ENCODE measurements at places on chromosomes 5 and 9.

DNA sequence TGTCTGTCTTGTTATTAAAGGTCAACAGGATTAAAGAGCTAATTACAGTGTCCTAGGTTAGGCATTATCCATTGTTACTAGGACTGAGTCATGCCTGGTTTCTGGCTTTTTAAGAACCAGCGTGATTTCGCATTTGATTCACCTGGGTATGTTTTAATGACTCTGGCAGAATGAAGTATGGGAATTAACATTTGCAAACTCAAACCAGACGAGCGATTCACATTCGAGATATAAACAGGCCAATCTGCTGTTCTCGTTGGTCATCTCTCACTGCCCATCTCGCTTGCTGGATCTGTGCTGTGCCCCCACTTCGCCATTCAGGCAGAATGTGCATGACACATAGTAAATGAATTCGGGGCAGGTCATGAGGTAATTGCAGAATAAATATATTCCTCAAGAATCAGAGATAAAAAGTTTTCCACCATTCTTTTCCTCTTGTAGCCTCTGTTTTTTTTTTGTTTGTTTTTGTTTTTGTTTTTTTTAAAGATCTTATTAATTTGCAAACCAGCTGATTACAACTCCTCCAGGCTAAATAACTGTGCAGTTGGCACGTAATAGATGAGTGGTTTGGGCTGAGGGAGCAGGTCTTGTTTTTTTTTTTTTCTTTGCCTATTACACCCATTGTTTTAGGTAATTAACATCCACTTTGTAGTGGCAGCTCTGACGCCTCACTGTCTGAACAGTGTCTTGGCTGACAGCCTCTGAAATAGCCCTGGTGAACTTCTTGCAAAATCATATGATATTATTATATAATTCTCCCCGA is 313.5 kb upstream of the MSX2 start:
- DNase-seq = no peak

DNA sequence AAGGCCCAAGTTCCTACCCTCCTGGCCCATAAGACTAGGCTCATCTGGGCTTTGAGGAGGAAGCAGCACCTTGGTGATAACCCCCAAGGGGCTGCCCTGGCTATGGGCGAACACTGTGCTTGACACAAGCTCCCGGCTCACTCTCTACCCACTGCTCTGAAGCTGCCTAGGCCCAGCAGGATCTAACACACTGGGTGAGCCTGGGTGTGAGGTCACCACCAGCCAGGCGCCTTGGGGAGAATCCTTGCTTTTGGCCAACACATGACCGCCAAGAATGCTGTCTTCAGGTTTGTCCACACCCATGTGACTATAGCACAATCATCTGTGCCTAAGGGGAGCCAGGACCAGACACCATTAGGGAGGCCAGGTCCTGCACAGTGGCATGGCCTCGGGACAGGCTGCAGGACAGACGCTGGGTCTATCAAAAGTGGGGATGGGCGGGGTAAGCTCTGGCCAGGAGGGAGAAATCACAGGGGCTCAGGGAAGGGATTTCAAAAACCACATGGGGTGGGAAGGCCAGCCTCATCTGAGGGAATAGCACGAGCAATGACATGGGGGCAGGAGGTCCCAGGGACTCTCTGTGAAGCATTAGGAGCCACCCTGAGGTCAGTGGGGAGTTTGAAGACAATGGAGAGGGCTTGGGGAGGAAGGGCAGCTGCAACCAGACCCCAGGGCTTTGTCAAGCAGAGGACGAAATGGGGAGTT is 29.6 kb downstream of the BICD2 start:
- no peak for DNase-seq

DNA sequence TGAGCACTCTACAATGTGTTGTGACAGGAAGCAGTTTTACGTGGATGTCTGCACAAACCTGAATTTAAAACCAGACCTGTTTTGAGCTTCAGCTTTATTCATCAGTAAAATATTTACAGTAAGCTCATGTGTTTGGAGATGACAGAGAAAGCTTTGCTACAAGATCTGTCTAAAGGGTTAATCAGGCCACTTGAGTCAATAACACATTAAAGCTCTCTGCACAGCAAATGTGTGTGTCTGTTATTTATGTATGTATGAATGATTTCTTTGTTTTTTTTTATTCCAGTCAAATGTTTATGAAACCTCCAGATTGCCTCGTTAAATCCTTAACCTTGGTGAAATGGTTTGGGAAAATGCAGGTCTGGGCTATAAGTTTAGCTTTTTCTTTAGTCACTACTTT is 77.3 kb upstream of the SREK1 start:
- no peak for DNase-seq

GRCh38 chr5:52869391-52869790 is 81.7 kb downstream of the ITGA1 start:
- no peak for DNase-seq

DNA sequence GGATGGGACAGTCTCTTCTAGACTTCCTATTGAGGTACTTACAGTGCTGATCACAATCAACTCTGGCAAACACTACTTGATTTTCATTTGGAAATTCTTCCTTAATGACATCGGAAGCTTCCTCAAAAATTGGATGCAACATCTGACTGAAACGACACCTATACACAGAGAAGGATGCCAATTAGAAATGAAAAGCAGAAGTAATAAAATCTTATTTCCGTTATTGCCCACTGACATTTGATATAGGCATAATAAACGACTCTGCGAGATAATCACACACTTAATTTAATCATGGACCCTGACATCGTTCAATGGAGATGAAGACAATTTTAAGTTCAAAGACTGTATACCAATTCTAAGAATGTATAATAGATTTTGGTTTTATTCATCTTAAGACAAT is 46.4 kb downstream of the ERP44 start:
- DNase-seq = no peak

- DNase-seq = no peak
Observed at GRCh38 chr5:172149073-172149472, 39.0 kb downstream of the STK10 start.

GRCh38 chr9:93071464-93071863 is 13.0 kb downstream of the SUSD3 start:
- DNase-seq = no peak

GRCh38 chr5:72468606-72469005 is 38.6 kb downstream of the ZNF366 start:
- no peak for DNase-seq

GRCh38 chr5:95446560-95447221 is 55.5 kb downstream of the FAM81B start:
- DNase-seq = no peak

DNA sequence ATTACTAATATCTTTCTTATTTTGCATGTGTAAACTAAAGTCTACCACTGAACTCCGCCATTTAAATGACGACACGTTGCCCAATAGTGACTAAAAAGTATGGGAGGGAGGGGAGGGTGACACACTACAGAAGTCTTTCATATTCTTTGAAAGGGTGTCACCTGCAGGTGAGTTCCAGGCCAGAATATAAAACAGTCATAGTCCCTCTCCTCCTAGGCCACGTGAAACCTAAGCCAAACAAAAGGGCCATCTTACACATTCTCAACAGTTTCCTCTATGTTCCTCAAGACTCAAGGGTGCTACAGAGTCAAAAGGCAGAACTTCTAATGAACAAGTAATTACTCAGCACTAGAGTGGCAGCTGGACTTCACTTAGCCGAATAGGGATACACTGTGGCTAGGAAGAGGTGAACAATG is 6.4 kb downstream of the CEMIP2 start:
- no peak for DNase-seq
